Fibroblast of gingiva (primary cell): ENCODE measurements at places on chromosomes 12 and 14.

DNA sequence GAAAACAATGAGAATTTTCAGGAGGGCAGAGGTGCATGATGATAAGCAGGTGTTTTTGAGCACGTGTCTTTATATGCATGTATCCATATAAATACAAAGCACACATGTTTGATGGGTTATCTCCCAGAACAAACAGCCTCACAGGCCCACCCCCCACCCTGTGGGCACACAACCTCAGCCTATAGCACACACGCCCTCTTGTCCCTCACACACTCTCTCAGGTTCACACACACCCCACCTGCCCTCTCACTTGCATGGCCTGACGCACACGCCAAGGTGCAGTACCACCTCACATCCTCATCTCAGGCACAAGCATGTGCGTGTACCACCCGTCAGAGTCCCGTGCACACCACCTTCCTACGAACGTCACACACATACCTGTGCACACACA lies 8.6 kb upstream of the KRT8 start:
- DNase-seq: no peak

DNA sequence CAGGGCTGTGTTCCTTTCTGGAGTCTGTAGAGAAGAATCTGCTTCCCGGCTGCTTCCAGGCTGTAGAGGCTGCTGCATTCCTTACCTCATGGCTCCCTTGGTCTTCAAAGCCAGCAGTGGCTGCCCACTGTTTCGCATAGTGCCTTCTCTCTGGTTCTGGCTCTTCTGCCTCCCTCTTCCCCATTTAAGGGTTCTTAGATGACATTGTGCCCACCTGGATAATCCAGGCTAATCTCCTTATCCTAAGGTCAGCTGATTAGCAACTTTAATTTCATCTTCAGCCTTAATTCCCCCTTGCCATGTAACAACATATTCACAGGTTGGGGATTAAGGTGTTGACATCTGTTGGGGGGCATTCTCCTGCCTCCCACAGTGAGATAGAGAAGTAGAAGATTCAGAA lies 208.6 kb upstream of the TMTC1 start:
- DNase-seq: no peak

GRCh38 chr12:128712622-128713021 lies 111.1 kb downstream of the SLC15A4 start:
- DNase-seq: no peak

- no peak for DNase-seq
Observed at GRCh38 chr12:49643135-49643534, 19.8 kb downstream of the PRPF40B start.

DNA sequence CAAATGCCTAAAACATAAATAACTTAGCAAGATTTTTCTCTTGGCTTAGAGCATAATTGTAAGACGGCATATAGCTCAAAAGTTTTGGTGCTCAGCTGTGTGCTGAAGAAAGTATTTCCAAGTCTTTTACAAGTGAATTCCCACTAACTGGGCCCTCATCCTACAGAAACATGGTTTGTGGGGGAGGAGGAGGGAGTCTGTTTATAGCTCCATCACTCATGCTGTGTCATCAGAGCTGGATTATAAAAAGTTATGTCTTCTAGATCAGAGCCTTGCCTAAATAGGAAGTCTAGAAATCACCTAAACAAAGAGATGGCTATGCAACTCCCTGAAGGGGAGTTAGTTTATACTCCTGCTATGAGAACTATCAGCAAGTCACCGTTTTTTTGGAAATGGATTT lies 65.9 kb upstream of the OTOGL start:
- DNase-seq: peak; percentile 43

GRCh38 chr14:73862480-73862879 lies 10.8 kb downstream of the PTGR2 start:
- no peak for DNase-seq
